ENCODE measurements at places on chromosomes 11 and 22.

DNA sequence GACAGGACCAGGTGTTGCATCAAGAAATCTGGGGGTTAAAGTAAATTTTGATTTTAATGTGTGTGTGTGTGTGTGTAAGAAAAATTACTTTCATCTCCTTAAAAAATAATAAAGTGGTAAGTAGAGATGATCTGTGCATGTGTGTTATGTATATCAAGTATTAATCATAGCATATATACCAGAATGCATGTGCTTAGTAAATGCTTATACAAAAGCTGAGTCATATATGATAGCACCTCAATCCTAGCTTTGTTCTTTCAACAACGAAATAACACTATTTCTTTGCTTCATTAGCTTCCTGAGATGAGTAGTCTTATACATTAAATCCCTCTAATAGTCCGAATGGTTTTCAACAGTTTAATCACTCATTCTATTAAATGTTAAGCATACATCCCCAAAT is 899.6 kb upstream of the ANO3 start:
- DNase-seq, result no peak

DNA sequence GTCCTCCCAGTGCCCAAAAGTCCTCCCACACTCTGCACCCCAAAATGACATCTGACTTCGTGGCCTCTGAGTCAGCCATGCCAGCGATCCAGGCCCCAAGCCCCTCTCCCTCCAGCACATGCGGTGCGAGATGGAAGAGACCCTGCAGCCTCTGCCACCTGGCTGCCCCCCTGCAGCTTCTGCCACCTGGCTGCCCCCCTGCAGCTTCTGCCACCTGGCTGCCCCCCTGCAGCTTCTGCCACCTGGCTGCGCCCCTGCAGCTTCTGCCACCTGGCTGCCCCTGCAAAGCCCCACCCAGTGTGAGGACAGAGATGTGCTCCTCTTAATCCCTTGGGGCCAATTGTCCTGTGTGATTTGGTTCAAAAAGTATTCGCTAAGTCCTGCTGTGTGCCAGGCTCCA is 68.0 kb downstream of the WNT7B start:
- no peak for DNase-seq

GRCh38 chr11:68009391-68010089 is 587 bp upstream of the ALDH3B1 start:
- no peak for DNase-seq

DNA sequence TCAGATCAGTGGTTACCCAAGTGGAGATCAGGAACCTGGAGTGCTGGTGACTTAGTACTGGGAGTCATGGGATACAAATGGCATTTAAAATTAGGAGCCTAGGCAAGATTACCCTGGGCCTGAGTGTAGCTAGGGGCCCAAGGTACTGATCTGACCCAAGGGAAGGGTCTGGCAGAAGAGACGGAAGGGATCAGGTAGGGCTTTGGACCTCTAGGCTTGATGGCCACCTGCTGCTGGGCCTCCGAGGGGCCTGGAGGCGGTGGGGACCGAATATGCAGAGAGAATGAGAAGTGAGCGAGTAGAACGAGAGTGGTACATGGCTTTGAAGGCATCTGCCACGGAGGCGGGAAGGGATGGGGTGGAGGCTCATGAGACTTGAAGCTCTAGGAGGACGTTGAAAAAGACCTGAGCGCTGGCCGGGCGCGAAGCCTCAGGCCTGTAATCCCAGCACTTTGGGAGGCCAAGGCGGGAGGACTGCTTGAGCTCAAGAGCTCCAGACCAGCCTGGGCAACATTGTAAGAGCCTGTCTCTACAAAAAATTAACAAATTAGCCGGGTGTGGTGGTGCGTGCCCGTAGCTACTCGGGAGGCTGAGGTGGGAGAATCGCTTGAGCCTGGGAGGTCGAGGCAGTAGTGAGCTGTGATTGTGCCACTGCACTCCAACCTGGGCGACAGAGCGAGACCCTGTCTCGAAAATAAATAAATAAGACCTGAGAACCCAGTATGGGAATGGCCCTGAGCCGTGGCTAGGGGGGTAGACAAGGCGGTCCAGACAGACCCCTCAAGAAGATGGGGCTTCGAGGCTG is 563 bp upstream of the PPIL2 start:
- no peak for DNase-seq

All from GM13976 (cell line).